NCI-H1417 treated with DMSO at 0.1 percent for 48 hours (cell line): ENCODE measurements at places on chromosomes 12 and 14.

GRCh38 chr14:26794731-26795130, 196.9 kb upstream of the NOVA1 start:
- DNase-seq: no peak

- no peak for DNase-seq
These were observed 7.1 kb upstream of the C14orf93 start for GRCh38 chr14:23017091-23017490.

- DNase-seq: no peak
These were observed 326.5 kb downstream of the FLRT2 start for GRCh38 chr14:85856430-85856829.

DNA sequence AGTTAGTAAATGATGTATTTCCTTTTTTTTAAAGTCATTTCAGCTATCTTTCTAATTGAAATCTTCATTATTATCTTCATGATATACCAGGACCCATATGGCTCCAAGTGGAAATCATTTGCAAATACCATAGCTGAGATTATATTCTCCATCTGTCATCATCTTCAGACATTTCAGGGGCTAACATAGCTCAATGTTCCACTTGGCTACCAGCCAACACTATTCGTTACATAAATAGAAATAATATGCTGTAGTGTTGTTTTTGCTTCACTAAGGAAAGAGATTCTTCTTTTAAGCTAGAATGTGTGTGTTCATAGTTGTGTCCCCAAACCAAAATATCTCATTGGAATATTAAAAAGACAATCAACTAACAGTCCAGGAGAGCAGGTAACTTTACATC, 225.1 kb downstream of the DIO2 start:
- no peak for DNase-seq
